ENCODE measurements at places on chromosomes 7 and 10.

DNA sequence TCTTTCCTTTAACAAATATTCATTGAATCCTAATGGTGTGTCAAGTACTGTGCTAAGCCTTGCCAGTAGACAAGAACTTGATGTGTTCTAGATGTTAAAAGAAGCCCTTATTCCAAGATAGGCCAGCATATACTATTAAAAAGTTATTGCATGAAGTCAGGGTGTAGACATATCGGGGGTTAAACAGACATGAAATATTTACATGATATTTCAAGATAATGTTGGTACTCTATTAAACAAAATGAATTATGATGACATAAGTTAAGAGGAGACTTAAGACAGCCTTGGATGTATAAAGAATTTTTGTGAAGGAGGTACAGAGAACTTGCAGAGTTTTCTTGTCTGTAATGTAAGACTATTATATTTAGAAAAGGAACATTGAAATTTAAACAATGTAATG is 44.8 kb downstream of the HDAC9 start:
- DNase-seq, result no peak

DNA sequence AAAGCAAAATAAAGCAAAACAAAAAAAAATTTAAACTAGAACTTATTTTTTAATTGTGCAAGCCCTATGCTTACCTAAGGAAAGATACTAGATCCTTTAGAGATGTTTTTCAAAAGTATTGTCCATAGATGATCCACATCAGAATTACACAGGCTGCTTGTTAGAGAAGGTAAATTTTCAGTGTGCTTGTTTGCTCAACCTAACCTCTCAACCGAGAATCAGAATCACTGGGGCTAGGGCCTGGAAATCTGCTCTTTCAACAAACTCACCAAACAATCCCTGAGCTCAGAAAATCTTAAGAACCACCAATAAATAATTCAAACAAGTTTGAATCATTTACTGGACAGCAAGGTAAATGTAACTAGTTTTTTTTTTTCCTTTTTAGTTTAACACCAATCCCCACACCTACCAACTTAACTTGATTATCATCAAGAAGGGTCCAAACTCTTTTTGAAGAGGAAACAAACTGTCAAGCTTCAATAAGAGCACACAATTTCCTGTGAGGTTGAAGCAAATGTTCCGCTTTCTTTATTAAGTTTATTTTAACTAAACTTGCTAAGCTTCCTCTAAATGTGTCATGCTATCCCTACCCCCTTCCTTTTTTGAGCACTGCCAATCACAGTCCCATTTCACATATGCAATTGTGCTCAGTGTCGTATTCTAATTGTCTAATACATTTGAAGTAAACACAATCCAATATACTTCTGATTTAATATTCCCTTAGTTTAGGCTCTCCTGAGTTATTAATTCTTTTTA is 7.4 kb upstream of the TSPAN33 start:
- DNase-seq, result peak; percentile 25

DNA sequence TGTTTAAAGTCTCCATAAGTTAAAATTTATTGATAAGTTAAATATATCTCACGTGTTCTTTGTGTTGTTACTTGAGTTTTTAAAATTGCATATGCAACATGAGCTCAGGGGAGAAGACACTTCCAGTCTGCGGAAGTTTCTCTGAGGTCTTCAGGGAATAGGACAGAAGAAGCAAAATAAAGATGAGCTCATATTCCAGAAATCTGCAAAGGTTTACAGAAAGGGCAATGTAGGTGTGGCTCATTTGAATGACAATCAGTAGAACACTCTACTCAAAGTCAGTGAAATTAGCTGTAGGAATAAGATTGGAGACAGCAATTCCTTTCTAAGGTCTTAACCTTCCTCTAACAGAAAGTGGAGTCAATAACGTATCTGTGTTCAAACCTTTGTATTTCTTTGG is 53.7 kb downstream of the CACNA2D1 start:
- DNase-seq, result no peak

DNA sequence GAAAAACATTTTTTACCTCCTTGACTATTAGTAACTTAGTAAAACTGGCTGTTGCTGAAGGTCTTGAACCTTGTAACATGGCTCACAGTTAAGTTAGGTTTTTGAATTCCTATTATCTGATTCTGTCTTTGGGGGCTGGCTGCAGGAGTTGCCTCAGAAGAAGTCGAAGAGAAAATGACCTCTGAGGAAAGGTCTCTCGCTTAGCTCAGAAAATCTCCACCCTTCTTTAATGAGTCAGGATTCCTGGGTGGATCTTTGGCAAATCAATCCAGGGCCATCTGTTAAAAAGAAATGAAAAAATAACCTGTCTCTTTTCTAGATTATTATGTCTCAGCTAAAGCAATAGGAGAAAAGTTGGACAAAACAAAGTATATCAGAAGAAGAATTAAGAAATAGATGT is 267.8 kb upstream of the SEMA3C start:
- DNase-seq, result no peak

GRCh38 chr10:34175121-34175520 is 640.0 kb downstream of the PARD3 start:
- no peak for DNase-seq

DNA sequence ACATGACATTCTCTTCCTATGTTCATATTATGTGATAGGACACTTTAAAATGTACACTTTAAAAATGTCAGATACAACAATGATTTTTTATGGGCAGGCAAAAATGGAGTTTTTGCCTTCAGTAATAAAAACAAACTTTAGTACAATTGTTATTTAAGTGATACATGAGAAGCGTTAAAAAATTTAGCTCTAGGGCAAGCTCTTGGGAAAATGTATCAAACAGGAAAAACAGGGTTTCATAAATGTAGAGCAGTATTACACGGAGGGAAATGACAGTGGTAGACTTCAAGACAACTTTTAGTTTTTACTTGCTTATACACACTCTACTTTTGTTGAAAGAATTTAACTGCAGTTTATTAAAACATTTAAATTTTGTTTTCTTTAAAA is 1.5 kb downstream of the FHIP2A start:
- DNase-seq, result no peak

GRCh38 chr7:18828260-18828993 is 289.0 kb downstream of the TWIST1 start:
- no peak for DNase-seq

- DNase-seq, result no peak
Observed at GRCh38 chr7:151736403-151736909, 140.5 kb downstream of the PRKAG2 start.

DNA sequence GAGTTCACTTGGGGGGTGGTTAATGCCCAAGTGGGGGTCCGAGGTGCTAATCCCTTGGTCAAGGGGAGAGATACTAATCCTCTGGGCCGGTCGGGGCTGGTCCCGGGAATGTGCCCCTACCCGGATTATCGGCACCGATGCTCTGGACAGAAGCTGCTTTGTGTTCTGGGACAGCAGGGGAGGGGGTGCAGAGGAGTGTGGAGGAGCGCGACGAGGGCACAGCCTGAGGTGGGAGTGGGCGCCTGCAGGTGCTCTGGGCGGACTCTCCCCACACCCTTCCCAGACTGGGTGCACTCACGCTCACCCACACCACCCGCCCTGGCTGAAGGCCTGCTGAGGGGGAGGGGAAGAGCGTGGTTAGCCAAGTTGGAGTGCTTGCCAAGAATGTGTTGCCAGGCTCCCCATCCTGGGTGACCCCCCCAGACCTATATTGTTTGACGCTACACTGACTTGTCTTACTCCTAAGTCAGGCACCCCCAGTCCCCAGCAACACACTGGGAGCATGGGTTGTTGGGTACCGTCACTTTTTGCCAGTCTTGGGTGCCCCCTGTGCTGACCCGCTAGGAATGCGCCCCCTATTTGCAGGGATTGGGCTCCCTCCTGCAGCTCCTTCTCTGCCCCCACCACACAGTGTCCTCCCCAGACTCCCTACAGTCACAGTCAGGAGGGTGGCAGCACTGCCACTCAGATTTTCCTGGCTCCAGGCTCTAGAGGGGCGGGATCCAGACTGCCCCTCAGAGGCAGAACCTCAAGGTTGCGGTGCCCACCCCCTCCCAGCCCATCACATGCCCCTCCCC is 1.2 kb downstream of the SLC4A2 start:
- no peak for DNase-seq

- DNase-seq, result no peak
Observed at GRCh38 chr10:89090756-89091445, 100.3 kb downstream of the FAS start.

DNA sequence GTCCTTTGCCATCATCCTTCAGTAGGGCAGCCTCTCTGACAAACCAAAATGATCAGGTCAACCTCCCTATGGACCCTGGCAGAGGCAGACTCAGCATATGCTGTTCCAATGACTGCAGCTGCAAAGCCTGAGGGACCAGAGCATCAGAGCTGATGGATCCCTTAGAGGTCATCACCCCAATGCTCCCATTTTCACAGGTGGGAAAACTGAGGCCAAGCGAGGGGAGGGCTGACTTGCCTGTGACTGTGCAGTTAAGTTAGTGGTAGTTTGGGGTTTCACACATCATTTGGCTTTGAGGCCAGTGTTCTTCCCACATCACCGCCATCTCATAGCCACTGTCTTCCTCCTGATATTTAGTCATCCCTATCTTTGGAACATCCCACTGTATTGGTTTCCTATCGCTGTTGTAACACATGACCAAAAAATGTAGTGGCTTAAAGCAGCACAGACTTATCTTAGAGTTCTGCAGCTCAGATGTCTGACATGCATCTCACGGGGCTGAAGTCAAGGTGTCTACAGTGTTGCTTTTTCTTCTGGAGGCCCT is 69.3 kb upstream of the PDZD8 start:
- DNase-seq, result no peak

GRCh38 chr10:31005895-31006294 is 25.8 kb downstream of the ZNF438 start:
- no peak for DNase-seq

- DNase-seq, result no peak
Observed at GRCh38 chr10:129773359-129773990, 190.6 kb downstream of the EBF3 start.

DNA sequence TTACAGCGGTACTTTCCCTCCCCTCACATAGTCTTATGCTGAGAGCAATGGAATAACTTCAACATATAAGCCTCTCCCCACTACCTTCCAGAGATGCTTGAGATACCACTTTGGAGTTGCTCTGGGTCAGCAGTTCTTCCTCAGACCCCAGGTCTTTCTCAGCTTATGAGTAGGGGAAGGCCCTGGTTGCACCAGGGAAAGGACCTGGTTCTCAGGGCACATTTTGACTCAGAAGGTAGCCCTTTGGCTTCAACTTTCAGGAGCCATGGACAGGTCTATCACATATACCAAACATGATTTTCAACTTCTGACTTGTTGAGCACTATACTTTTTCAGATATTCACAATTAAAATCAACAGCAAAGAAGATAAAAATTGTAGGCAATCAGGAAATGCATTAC is 11.5 kb upstream of the FIGNL1 start:
- DNase-seq, result no peak

DNA sequence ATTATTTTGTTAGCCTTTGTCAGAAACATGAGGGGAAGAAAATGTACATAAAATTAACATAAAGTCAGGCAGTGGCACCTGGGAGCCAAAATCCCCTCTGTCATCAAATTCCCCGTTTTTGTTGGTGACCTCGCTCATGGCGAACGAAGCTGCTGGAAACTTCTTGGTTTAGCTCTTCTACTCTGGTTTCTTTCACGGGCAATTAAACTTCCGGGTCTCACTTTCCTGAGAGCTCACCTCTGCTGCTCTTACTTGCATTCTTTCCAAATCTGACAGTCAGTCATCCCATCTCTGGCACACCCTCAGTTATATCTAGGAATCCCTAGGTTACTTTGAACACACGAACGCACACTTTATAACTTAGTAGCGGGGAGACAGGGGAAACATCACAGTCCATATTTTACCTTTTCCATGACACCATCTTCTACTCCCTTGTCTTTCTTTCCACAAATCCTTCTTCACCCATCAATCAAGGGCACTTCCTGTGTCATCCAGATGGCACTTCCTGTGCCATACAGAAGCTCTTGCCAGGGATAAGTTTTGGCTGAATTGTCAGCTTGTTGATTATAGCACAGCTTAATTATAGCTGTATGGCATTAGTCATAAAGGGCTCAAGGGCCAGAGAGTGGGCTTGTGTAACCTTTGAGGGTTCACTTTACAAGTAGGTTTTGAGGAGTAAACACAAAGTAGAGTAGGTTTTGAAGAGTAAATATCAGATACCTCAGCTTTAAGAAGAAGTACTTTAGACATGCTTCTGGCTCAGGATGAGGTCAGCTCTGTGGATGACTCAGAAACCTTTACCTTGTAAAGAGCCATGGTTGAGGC is 105.1 kb downstream of the GATA3 start:
- no peak for DNase-seq
